GM12891 (cell line): ENCODE measurements at places on chromosomes 2 and 18.

DNA sequence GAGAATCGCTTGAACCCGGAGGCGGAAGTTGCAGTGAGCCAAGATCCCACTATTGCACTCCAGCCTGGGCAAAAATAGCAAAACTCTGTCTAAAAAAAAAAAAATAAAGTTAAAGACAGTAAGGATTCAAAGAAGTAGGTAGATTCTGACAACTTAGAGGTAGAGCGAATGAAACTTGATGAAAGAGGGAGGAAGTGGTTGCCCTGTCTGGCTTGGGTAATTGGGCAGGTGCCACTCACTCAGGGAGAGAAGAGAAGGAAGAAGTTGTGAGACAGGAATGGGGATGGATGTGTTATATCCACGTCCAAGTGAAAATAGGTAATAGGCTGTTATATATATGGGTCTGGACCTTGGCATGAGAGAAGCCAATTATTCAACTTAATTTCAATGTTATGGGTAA lies 26.3 kb downstream of the NDC80 start:
- DNase-seq = no peak

DNA sequence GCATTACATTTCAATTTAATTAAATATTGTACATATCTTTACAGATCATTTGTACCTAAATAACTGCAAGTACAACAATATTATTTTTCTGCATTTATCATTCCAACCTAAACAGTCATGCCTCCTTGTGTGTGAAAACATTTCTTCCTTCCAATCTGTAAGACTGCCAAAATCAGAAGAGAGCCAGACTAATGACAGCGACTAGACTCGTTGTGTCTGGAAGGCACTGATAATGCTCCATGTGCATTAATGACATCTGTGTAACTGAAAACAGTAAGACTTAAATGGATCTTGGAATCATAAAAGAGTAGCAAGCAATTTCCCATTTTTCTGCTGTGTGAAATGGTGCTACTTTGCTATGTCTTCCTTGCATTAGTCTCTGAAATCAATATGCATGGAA lies 278.0 kb upstream of the DSEL start:
- no peak for DNase-seq

GRCh38 chr2:46771309-46771708 lies 144.3 kb downstream of the MCFD2 start:
- DNase-seq = no peak

GRCh38 chr2:10048501-10049171 lies 5.3 kb downstream of the KLF11 start:
- no peak for DNase-seq

- DNase-seq = no peak
Measured at GRCh38 chr18:28855989-28856388, 679.1 kb upstream of the CDH2 start.

DNA sequence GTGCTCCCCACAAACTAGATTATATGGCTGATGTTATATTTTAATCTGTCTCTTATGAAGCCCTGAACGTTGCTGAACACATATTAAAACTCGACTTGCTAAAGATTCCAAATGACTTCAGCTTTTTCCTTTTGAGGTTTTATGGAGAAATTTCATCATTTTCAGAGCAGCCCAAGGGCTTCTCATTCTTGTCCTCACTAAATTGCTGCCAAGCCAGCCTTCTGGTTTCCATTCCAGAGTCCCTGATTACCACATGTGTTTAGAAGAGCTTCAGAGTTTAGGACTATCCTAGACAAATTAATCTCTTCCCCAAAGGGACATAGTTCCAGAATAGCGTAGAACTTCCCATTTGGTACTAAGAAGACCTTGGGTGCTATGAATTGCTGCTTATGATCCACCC lies 77.8 kb upstream of the CCDC195 start:
- no peak for DNase-seq

DNA sequence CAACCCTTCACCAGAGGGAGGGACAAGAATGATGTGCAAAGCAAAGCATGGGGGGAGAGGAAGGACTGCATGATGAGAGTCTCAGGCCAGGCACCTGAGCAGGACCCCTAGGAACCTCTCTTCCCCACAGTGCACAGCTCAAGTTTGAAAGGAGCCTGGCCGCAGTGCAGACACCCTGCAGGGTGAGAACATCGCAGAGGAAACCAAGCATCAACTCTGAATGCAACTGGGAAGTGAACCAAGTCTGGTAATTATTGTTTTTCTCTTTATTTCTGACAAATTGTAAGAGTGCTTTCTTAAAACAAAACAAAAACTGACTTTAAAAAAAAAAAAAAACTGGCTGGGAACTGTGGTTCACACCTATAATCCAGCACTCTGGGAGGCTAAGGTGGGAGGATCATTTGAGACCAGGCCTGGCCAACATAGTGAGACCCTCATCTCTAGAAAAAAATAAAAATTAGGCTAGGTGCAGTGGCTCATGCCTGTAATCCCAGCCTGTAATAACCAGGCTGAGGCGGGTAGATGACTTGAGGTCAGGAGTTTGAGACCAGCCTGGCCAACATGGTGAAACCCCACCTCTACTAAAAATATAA lies 15.3 kb downstream of the NPC1 start:
- DNase-seq = no peak

DNA sequence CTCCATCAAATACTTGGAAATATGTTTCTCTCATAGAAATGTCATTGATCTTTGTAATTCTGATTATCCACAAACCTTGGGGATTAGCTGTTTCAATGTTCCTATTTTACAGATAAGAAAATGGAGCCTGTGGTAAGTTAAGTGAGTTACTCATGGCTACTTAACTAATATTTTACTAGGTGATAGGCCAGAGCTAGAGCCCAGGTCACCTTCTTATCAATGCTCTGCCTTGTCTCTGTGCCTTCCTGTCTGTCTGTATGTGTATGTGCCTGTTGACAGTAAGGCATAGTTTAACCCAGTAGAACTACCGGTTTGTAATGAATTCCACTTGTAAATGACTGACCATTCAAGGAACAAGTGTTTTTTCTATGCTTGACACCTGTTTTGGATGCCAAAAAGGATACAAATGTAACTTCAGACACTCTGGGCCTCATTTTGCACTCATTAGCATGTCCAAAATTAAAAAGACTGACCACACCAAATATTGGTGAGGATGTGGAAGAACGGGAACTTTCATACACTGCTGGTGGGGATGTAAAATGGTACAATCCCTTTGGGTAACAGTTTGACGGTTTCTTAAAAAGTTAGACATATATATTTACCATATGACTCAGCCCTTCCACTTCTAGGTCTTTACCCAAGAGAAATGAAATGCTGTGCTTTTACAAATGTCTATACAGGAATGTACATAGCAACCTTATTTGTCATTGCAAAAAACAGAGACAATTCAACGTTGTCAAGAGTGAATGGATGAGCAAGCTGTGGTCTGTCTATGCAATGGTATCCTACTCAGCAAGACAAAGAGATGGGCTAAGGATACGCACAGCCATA lies 19.6 kb upstream of the IL1A start:
- DNase-seq = no peak

DNA sequence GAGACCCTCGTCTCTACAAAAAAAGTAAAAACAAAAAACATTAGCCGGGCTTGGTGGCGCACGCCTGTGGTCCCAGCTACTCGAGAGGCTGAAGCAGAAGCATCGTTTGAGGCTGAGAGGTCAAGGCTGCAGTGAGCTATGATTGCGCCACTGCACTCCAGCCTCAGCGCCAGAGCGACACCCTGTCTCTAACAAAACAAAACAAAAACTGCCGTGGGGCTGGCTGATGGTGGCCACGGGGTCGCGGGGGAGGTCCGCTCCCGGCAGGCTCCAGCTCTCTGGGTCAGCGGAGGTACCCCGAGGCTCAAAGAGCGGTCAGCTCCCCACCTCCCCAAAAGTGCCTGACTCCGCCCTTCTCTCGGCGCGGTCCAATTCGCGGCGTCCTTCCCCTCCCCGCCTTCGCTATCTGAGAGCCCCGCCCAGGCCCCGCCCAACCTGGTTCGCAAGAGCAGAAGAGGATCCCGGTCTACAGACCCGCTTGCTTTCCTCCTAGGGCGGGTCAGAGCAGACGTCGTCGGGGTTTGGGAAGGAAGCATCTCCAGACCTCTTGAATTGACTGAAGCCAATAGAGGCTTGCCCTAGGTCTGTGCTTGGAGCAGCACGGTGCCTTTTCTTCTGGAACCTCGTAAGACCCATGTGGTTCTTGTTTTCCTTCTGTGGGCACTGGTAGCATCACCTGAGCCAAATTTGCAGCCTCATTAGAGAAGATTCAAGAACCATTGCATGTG lies 7.8 kb downstream of the RAX start:
- DNase-seq = peak; percentile 47

GRCh38 chr2:225282858-225283710 lies 116.4 kb upstream of the NYAP2 start:
- peak; percentile 6 for DNase-seq

DNA sequence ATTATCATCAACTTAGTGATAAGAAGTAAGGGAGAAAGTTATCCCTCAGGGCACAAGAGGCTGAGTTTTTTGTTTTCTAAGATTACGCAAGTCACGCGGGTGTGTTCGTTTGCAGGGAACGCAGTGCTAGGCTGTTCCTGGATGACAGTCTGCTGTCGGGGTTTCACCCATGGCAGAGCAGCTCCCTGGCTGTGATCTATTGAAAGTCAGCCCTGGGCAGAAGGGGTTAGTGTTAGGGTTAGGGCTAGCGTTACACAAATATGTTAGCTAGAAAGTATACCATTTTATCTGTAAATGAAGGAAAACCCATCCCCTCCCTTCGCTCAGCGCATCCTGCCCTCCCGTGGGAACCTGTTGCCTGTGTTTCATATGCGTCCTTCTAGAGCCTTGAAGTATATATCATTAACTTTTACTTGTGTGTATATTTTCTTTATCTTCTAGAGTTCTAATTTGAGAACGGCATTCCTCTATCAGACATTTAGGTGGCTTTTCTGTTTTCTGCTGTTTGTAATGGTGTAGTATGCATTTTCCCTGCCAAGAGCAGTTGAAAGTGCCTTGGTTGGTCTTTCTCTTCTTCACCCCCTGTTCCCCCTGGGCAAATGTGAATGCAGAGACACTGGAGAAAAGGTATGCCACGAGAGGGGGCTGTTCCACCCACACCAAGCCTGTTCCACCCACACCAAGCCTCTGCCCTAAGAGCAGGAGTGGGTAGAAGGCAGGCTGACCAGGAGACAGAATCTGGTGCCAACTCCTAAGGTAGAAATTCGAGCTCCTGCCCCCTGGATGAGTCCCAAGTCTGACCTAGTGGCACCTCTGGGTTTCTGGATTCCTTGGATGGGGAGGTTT lies 47.0 kb downstream of the ARMC9 start:
- DNase-seq = no peak

- no peak for DNase-seq
Measured at GRCh38 chr2:197647961-197648690, 27.3 kb downstream of the RFTN2 start.

DNA sequence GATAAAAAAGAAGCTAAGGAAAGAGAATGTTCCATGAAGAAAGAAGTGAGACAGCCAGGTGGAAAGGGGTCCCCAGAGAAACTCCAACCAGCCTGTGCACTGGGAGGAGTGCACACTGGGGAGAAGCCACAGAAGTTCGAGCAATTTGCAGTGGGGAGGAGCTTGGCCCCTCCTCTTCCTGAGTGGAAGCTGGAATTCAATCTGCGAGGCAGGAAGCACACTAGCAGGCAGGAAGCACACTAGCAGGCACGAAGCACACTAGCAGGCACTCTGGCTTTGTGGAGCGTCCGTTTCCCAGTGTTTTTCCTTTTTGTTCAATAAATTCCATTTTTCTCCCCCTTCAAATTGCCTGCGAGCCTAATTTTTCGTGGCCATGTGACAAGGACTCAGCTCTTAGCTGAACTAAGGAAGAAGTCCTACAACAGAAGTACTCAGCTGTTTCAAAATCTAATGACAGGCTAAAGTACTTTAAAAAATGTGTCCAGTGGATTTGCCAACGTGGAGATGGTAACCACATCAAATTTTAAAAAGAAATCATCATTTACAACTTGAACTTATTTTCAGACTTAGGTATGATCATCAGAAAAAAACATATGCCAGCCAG lies 21.4 kb upstream of the SPIRE1 start:
- DNase-seq = no peak

DNA sequence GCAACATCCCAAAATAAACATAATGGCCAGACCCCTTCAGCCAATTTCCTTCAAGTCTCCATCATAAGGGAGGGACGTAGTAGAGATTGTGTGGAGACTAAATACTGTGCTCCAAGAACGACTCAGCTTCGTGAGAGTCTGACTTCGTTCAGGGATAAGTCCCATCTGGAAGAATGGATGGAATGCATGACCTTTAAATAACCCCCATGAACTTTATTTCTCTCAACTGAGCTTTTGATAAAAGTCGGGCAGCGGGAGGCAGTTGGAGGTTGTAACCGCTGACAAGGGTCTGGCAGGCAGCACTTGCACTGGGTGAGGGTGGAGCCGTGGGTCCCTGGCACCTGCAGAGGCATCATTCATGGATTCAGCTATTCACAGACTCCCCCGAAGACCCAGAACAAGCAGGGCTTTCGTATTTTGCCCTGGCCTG lies 115.9 kb downstream of the ZFP36L2 start:
- DNase-seq = no peak

GRCh38 chr2:174673876-174674275 lies 76.3 kb upstream of the WIPF1 start:
- DNase-seq = no peak

- DNase-seq = no peak
Measured at GRCh38 chr2:133788386-133788785, 220.1 kb upstream of the NCKAP5 start.

DNA sequence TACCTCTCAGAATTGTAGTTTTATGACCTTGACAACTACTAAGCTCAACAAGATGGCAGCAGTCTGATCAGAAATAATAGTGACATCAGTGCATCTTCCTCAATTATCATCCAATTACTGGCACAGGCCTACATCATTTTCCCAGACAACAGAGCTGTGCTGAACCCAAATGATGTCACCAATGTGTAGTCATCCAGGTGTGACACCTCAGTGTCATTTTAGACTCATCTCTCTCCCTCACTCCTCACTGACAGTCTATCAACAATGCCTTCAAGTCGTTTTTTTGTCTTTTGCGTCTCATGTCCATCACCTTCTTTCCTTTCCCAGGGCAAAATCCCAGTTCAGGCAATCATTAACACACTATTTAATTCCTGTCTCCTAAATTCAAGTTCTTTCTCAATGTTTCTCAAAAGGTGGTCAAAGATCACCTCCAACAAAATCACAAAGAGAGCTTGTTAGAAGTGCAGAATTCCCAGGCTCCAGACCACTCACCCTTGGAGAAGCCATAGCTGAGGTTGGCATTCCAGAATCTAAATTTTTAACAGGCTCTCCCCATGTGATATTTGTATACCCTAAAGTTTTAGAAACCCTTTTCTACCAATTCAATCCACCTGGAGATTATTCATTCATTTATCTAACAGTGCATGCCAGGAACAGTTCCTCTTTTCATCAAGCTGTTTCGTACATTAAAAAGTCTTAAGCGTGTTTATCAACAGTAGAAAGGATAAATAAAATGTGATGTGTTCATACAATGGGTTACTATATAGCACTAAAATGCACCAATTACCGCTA lies 125.3 kb upstream of the KLF7 start:
- DNase-seq = no peak

- peak; percentile 82 for DNase-seq
Measured at GRCh38 chr2:73085691-73086090, 14.2 kb upstream of the SFXN5 start.

DNA sequence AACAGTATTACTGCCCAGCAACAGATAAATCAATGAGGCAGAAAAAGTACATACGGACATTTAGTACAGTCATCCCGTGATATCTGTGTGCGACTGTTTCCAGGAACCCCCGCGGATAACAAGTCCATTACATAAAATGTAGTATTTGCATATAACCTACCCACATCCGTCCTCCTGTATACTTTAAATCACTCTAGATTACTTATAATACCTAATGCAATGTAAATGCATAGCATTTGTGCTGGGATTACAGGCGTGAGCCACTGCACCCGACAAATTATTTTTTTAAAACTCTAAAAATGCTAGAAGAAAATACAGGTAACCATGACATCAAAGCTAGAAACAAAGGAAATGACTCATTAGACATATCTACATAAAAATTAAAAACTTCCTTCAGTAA lies 91.6 kb downstream of the FAM161A start:
- DNase-seq = no peak
